Stimulated activated CD4-positive, alpha-beta T cell treated with anti-CD3 and anti-CD28 coated beads, TNF-alpha, amount 100 ng/mL, for 4 hours (primary cell): ENCODE measurements at places on chromosomes 1 and 21.

GRCh38 chr1:31880957-31881687 is 57.0 kb downstream of the PTP4A2 start:
- no peak for DNase-seq

DNA sequence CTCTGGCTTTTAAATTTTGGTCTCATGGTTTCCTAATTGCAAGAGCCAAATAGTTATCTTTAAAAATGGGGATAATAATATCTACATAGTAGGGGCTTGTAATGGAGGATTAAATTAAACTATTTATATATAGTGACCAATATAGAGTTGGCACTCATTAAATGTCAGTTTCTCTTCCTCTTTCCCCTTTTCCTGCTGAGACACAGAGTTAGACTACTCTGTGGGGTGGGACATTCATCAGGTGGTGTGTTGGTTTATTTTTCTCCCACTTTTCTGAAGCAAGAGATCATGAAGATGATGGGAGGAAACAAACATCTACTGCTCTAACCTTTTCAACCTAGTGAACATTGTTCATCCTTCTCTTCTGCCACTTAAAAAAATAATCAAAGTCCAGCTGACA is 17.3 kb upstream of the RAP1A start:
- DNase-seq, result no peak

DNA sequence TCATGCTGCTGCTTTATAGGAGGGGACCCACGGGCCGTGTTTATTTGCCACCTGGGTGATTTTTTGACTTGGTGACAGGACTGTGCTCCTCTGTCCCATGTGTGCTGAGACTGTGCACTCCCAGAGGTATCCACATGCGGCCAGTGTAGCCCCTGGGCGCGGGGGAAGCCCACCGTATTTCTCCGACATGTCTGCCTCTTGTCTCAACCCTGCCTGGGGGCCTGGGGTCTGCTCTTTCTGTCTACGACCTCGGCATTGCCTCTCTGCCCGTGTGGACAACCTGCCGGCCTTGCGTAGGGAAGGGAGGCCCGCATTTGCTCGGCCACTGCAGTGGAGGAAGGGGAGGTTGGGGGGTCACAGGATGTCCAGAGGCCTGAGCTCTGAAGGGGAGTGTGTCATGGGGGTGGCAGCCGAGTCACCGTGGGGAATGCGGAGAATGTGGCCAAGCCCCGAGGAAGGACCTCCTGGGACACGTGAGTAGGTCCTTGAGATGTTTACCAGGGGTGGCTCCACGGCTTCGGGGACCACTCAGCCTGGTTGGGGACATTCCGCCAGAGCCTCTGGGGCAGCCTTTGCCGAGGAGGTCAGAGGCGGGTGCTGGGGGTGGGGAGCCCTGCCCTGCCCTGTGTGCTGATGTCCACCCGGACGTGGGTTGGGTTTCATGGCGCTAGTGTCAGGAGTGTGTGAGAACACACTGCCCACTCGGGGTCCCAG is 11.0 kb downstream of the PRKCZ start:
- DNase-seq, result no peak

DNA sequence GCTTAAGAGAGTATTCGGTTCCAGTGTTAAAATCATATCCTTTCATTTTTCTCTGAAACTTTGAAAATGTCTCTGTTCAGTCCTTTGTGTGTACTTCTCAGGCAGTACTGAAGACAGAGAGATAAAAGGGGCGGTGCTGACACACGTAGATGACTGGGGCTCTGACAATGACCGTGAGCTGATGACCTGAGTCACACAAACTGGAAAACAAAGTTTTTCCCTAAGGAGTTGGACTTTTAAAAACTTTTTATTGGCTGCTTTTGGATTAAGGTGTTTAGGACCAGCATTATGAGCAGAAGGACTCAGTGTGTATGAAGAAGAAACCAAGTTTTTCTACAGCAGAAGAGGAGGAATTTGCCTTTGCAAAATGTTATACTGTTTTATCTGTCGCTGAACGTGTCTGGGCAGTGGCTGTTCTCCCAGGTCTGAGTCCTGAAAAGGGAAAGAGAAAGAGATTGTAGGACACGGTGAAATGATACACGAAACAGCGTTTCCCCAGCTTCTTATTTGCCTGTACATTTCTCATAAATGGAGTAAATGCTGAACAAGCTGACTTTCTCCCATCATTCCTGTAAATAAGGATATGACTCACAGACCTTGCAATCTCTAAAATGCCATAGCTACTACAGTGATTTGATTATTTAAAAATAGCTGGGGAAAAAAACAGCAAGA is 51.5 kb downstream of the MAP3K7CL start:
- no peak for DNase-seq

- no peak for DNase-seq
Measured at GRCh38 chr1:56169856-56170255, 409.5 kb downstream of the PLPP3 start.

GRCh38 chr21:15650735-15651134 is 79.0 kb upstream of the USP25 start:
- no peak for DNase-seq

DNA sequence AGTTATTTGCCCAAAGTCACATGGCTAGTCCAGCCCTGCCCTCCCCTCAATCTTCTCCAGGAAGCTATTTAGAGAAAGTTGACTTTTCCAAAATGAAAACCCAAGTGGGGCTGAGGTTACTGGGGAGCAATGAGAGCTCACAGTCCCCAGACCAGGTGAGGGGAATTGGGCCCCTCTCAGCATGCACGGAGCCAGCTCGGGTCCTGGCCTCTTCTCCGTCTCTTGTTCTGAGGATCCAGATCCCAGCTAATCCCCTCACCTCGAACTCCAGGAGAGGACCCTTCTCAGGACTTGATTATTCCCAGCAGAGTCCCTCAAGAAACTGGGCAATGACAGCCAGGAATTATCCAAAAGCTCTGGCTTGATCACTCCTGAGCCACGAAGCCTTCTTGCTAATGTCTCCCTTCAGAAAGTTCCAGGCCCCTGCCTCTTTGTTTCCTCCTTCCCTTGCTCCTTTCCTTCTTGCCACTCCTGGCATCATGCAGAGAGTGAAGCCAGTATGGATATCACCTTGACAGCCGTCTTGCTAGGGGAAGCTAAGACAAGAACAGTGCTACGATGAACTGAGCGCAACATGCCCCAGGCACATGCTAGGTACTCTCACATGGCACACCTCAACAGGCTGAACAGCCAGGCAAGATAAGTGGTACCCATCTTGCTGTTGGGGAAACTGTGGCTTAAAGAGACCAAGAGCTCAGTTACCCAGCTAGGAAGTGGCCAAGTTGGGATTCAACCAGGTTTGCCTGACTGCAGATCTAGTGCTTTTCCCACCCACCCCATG is 51.9 kb downstream of the KLHDC7A start:
- DNase-seq, result no peak

DNA sequence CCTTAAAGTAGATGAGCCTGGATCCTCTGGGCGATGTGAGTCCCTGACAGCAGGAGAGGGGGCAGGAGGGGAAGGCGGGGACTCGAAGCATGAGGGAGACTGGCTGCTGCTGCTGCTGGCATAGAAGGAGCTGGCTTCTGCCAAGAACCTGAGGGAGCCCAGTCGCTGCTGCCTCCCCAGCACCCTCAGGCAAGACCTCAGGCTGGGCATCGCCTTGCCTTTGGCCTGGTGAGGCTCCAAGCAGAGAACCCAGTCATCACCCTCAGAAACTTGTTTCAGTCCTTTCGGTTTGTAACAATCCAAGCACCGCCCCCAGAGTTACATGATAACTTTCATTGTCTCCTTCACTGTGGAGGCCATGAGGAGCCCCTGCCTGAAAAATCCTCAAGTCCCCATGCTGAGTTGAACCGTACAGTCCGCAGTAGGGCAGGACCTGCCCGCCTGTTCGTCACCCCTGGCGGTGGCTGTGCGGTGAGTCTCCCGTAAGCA is 38.8 kb downstream of the POFUT2 start:
- DNase-seq, result no peak
